ENCODE measurements at places on chromosomes 11 and 22.
A peak's percentile ranks its signal among the peaks of the same experiment; 100 is the strongest.

- DNase-seq, result no peak
Measured at GRCh38 chr11:58742140-58742539, 10.4 kb upstream of the GLYAT start.

GRCh38 chr11:97751405-97751804, 1269.3 kb upstream of the CNTN5 start:
- DNase-seq, result no peak

GRCh38 chr11:126063507-126063852, 814 bp upstream of the CDON start:
- DNase-seq, result no peak

DNA sequence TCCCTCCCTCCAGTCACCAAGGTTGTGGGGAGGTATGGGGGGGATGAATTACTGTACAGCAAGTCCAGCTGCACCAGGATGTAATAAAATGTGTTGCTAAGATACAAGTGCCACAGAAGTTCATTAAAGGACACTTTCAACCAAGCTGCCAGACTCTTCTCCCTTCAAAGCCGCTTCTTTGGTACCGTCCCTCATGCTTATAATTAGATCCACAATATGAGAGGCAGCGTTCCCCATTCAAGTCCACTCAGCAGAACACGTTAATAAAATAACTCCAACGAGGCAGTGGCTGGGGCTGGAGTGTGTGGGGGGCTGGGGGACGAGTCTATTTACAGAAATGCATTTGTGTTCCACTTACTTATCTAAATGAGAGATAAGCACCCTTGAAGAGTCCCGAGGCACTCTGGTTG, 14.7 kb downstream of the PHF21B start:
- DNase-seq, result no peak

DNA sequence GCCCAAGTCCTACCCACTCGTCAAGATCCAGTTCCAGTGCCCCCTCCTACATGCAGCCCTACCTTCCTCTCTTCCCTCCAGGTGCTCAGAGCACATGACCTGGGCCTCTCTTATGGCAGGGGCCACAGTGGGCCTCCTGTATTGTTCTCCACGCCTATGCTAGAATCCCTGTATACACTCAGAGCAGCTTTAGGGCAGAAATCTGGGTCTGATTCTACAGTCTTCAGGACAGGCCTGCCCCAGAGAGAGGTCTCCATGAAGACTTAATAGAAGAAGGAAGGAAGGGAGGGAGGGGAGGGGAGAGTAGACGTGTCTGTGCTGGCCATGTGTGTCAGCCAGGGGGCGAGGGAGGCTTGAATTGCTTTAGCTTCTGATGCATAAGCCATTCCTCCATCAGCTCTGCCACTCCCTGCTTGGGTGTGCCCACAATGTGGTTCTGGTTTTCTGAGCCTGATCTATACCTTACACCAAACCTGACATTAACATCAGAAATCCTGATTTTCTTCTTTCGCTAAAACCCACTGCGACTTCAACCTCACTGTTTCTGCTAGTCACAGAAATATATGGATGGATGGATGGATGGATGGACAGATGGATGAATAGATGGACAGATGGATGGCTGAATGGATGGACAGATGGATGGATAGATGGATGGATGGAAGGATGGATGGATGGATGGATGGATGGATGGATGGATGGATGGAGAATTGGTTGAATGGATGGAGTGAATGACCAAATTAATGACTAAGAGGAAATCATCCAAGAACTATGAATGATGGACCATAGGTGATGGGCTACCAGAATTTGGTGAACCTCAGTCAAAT, 56.6 kb upstream of the PRDM11 start:
- DNase-seq, result no peak

- peak; percentile 47 for DNase-seq
Measured at GRCh38 chr11:45180848-45181192, 34.4 kb downstream of the PRDM11 start.

GRCh38 chr11:13777341-13777985, 109.0 kb downstream of the FAR1 start:
- no peak for DNase-seq

- no peak for DNase-seq
Measured at GRCh38 chr11:46718155-46719019, 626 bp upstream of the F2 start.

- no peak for DNase-seq
Measured at GRCh38 chr11:37203006-37203405, 605.0 kb upstream of the RAG2 start.

GRCh38 chr11:65426839-65427690, 4.5 kb downstream of the NEAT1 start:
- no peak for DNase-seq

GRCh38 chr22:42617155-42617983, 2.7 kb upstream of the POLDIP3 start:
- DNase-seq, result no peak

DNA sequence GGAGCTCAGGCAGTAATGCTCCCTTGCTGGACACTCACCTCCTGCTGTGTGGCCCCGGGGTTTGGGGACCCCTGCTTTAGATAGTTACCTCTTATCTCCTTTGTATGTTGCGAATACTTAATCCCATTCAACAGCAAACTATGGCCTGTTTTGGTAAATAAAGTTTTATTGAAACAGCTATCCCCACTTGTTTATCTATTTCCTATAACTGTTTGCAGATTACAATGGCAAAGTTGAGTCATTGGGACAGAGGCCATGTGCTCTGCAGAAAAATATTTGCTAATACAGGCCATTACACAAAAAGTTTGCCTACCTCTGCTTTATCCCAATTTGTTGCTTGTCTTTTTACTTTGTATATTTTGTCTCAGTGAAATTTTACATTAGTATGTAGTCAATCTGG, 68.4 kb downstream of the CACNA1I start:
- DNase-seq, result no peak

GRCh38 chr11:112506852-112507251, 246.2 kb upstream of the PLET1 start:
- no peak for DNase-seq

Measured in stimulated activated CD4-positive, alpha-beta T cell treated with anti-CD3 and anti-CD28 coated beads, Interleukin-4, amount 100 ng/mL, for 1 hour (primary cell).